Kidney (tissue), 22 donors: ENCODE measurements at places on chromosomes 7 and 10.

GRCh38 chr10:124039483-124040013 lies 53.9 kb downstream of the CHST15 start:
- peak; percentile 34 for DNase-seq

DNA sequence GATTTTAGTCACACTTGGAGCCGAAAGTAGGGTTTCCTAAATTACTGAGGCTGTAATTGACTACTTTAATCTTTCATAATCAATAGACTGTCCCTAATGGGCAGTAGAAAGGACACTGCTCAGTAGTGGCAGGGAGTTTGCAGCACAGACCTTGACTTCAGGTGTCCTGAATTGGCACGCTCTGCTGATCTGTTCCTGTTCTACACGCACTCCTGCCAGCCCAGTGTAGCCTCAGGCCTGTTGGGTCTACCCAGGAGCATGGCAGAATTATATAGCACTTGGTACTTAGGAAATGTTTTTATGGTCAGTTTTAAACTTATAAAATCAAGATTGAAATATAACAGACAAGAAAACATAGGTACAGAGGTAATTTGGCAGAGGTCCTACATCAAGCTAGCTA lies 9.0 kb downstream of the EIF4H start:
- DNase-seq = peak; percentile 14

DNA sequence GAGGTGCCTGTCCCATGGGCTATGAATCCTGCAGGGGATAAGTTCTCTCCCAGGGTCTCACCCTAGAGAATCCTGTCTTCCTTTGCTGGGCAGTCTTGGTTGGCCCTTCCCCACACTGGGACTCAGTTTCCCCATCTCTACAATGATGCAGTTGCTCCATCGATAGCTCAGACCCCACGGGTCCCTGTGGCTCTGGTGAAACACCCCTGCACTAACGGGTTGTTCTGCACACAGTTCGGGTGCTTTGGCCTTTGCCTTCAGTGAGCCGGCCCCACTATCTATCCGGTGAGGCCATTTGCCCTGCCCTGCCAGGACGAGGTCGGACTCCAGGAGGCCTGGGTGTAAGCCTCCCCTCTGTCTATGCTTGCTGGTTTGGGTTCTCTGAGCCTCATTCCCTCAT lies 76.5 kb upstream of the PCBD1 start:
- no peak for DNase-seq

- DNase-seq = no peak
These were observed 137.9 kb upstream of the HDAC9 start for GRCh38 chr7:18357691-18358090.

DNA sequence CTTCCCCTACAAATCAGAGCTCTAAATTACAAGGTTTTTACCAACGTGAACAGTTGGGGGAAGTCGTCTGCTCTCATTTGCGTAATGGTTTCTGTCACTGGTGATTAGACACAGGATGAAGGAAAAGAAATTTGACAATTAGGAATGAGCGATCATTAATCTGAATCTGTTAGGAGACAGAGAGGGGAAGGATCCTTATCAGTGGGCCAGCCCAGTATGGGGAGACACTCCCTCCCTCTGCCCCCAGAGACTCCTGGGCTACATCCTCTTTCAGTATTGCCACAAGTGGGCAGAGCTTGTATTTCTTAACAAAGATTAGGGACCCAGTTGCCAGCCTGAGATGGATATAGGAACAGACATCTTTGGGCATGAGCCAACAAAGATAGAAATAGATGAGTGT lies 15.5 kb downstream of the HIF1AN start:
- no peak for DNase-seq

DNA sequence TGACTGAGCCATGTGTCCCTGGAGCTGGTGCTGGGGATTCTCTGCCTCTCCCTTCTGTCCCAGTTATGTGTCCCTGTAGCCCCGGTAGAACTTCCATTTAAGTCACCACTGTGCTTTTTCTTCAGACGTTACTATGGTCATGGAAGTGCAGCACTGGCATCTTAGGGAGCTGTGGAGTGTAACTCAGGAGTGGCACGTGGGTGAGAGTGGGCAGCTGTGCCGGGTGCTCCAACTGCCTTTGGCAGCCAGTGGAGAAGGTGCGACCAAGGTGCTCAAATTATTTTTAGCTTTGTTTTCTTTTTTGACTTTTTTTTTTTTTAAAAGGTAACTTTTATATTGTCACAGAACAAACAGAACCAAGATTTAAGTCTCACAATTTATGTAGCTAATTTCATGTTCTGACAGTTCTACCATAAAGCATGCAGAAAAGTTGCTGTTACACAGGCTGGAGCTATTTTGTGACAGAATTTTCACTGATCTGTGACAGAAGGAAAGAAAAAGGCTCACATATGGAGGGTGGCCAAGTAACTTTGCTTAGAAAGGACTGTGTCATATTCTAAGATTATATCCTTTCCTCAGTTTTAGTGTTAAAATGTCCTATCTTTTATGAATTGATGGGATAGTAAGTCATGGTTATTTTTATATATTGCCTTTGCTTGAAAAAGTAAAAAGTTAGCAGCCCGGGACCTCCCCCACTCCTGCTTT lies 73.9 kb downstream of the SH2D4B start:
- peak; percentile 58 for DNase-seq
